Calu3 (cell line): ENCODE measurements at places on chromosomes 5 and 9. TPM values are rescaled to one million over a fixed set of nuclear protein-coding genes. Genes with fewer than 3 reads are reported as not detected.

- no peak overlapping the region for H3K27ac ChIP-seq
- no peak for DNase-seq
- H3K27me3 ChIP-seq = no peaks in the 10 kb centered on the region
These were observed 66.5 kb downstream of the CPLANE1 start for GRCh38 chr5:37182667-37183066.

- DNase-seq = no peak
- H3K4me3 ChIP-seq = no peak overlapping the region
- H3K36me3 ChIP-seq = no peaks in the 10 kb centered on the region
- peaks cover 69% of the 10 kb centered on the region for H3K27me3 ChIP-seq
- H3K27ac ChIP-seq = no peak overlapping the region
These were observed 55.0 kb upstream of the TRPC7 start for GRCh38 chr5:136420168-136420898.

- no peaks in the 10 kb centered on the region for H3K27me3 ChIP-seq
- H3K36me3 ChIP-seq = no peaks in the 10 kb centered on the region
- H3K4me3 ChIP-seq = no peak overlapping the region
- H3K4me1 ChIP-seq = no peaks in the 10 kb centered on the region
- no peak for DNase-seq
These were observed 353.6 kb downstream of the KDM4C start for GRCh38 chr9:7111413-7111812.

- no peaks in the 10 kb centered on the region for H3K4me1 ChIP-seq
- H3K27me3 ChIP-seq = peaks cover 19% of the 10 kb centered on the region
- no peak overlapping the region for H3K27ac ChIP-seq
- no peak overlapping the region for H3K4me3 ChIP-seq
These were observed 13.5 kb upstream of the FREM1 start for GRCh38 chr9:14923701-14924100.

GRCh38 chr9:127437497-127438264, 13.5 kb downstream of the ZNF79 start:
- DNase-seq = no peak
- no peaks in the 10 kb centered on the region for H3K27me3 ChIP-seq
- H3K27ac ChIP-seq = no peak overlapping the region

- no peak for DNase-seq
- H3K36me3 ChIP-seq = no peaks in the 10 kb centered on the region
- H3K27ac ChIP-seq = no peak overlapping the region
- H3K4me3 ChIP-seq = no peak overlapping the region
These were observed 20.1 kb downstream of the ALG2 start for GRCh38 chr9:99201603-99202002.

GRCh38 chr9:113381909-113382411, 5.2 kb upstream of the HDHD3 start:
- peaks cover 46% of the 10 kb centered on the region for H3K4me1 ChIP-seq
- peak; percentile 72 for DNase-seq
- peaks cover 13% of the 10 kb centered on the region for H3K36me3 ChIP-seq
- peak overlapping the region; percentile 82 for H3K27ac ChIP-seq
- no peaks in the 10 kb centered on the region for H3K27me3 ChIP-seq

GRCh38 chr9:117734082-117734481, 29.9 kb downstream of the TLR4 start:
- H3K4me3 ChIP-seq = no peak overlapping the region
- H3K27ac ChIP-seq = no peak overlapping the region
- H3K27me3 ChIP-seq = no peaks in the 10 kb centered on the region
- H3K4me1 ChIP-seq = no peaks in the 10 kb centered on the region
- H3K36me3 ChIP-seq = no peaks in the 10 kb centered on the region
- DNase-seq = no peak

DNA sequence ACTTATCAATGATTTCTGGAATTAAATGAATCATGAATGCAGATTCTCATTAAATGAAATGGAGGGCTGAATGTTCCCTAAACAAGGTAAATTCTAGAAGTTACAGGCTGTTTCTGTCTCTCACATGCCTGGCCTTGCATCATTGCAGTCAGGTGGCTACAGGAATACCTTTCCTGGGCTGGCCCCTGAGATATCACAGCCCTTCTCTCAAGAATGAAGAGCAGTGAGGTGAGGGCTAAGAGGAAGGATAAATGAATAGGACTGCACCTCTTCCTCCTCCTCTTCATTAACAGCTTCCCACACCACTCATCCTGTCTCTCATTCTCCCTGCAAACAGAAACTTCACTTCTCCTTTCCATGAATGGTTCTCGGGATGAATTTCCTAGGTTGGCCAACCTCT, 22.5 kb downstream of the ARHGEF28 start:
- peaks cover 20% of the 10 kb centered on the region for H3K36me3 ChIP-seq
- H3K27ac ChIP-seq = peak overlapping the region; percentile 15
- peaks cover 80% of the 10 kb centered on the region for H3K4me1 ChIP-seq
- H3K27me3 ChIP-seq = no peaks in the 10 kb centered on the region

- no peaks in the 10 kb centered on the region for H3K27me3 ChIP-seq
- no peak for DNase-seq
- H3K27ac ChIP-seq = no peak overlapping the region
- H3K36me3 ChIP-seq = no peaks in the 10 kb centered on the region
- no peak overlapping the region for H3K4me3 ChIP-seq
These were observed 156.4 kb downstream of the DAB2IP start for GRCh38 chr9:121807823-121808278.

- DNase-seq = peak; percentile 83
- peaks cover 34% of the 10 kb centered on the region for H3K4me1 ChIP-seq
- H3K36me3 ChIP-seq = peaks cover 22% of the 10 kb centered on the region
- H3K27ac ChIP-seq = peak within 1 kb of the TSS; percentile 73
- no peaks in the 10 kb centered on the region for H3K27me3 ChIP-seq
These were observed at the start of gene RGS3 for GRCh38 chr9:113463418-113464285. Gene RGS3, plus strand, starts transcription at chr9:113463727. Its CDS starts 76 bp downstream, at chr9:113463803.

- no peak overlapping the region for H3K4me3 ChIP-seq
- H3K4me1 ChIP-seq = no peaks in the 10 kb centered on the region
- peaks cover 5% of the 10 kb centered on the region for H3K36me3 ChIP-seq
- DNase-seq = no peak
- no peaks in the 10 kb centered on the region for H3K27me3 ChIP-seq
These were observed 36.3 kb downstream of the ERGIC1 start for GRCh38 chr5:172870291-172870714.

DNA sequence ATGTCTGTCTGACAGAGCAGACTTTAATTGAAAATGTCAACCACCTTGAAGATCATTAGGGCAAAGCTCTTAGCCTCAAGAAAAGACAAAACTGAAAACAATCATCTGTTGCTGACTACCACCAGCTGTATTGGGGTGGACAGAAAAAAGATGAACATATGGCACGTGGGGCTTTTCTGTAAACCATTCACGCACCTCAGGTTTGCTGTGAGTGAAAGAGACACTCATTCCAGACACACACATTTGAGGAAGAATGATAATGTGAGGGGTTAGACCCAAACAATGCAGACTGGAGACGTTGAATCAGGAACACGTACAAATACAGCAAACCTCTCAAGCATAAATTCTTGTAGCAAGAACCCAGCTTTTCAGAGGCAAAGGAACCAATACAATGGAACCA, 158.7 kb downstream of the EBF1 start:
- no peak overlapping the region for H3K4me3 ChIP-seq
- H3K4me1 ChIP-seq = peaks cover 8% of the 10 kb centered on the region
- peaks cover 63% of the 10 kb centered on the region for H3K27me3 ChIP-seq
- no peak for DNase-seq
- no peak overlapping the region for H3K27ac ChIP-seq
- H3K36me3 ChIP-seq = no peaks in the 10 kb centered on the region

DNA sequence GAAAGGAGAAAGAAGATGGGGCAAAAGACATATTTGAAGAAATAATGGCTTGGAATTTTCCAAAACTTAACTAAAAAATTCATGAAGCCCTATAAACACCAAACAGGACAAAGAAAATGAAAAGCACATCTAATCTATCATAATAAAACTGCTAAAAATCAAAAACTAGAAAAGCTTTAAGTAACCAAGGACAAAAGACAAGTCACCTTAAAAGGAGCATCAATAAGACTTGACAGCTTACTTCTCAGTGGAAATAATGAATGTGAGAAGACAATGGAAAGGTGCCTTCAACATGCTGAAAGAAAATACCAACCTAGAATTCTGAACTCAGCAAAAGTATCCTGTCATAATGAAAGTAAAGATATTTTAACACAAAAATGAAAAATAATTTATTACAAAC, 27.0 kb downstream of the GTF3C4 start:
- no peaks in the 10 kb centered on the region for H3K4me1 ChIP-seq
- no peaks in the 10 kb centered on the region for H3K27me3 ChIP-seq
- H3K36me3 ChIP-seq = no peaks in the 10 kb centered on the region
- no peak overlapping the region for H3K27ac ChIP-seq
- DNase-seq = no peak
- no peak overlapping the region for H3K4me3 ChIP-seq

DNA sequence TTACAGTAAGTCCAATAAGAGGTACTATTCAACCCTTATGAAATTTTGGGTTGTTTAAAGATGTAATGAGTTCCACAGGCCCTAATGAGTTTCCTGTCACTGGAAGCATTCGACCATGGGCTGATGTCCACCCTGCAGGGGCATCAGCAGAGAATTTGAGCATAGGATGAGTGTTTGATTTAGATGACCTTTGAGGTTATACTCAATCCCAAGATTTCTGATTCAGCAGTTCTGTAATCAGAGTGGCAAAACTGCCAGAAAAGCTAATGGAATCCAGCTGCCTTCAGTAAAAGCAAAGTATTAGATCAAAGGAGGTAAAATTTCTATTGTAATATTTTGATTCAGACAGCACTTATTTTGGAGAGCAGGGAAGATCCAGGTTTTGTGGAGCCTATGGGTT, 68.3 kb downstream of the COX7C start:
- H3K36me3 ChIP-seq = no peaks in the 10 kb centered on the region
- no peaks in the 10 kb centered on the region for H3K27me3 ChIP-seq
- no peak for DNase-seq
- H3K4me1 ChIP-seq = peaks cover 9% of the 10 kb centered on the region
- no peak overlapping the region for H3K4me3 ChIP-seq
- no peak overlapping the region for H3K27ac ChIP-seq

DNA sequence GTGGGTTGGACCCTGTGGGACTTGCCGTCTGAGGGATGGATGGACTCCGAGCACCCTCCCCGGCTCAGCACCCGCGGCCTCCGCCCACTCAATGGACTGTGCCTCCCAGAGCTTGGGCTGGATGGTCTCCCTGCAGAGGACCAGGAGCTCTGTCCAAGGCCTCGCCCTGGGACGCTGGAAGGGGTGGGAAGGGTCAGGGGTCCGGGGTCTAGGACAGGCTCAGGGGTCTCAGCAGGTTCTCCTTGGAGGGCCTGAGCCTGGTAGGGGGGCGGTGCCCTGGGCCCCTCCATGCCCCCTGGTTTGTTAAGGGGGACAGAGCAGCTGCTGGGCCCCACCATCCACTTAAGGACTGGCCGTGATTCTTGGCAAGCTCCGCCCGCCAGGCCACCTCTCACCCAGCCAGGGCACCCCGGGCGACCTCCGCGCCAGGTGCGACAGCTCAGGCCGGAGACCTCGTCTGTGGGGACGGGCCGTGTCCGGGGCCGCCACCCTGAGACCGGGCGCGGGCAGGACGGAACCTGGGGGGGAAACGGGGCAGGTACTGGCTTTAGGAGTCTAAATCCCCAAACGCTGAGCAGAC, 29.2 kb downstream of the EXOC3 start:
- peak overlapping the region; percentile 64 for H3K27ac ChIP-seq
- no peaks in the 10 kb centered on the region for H3K4me1 ChIP-seq
- peaks cover 38% of the 10 kb centered on the region for H3K27me3 ChIP-seq

DNA sequence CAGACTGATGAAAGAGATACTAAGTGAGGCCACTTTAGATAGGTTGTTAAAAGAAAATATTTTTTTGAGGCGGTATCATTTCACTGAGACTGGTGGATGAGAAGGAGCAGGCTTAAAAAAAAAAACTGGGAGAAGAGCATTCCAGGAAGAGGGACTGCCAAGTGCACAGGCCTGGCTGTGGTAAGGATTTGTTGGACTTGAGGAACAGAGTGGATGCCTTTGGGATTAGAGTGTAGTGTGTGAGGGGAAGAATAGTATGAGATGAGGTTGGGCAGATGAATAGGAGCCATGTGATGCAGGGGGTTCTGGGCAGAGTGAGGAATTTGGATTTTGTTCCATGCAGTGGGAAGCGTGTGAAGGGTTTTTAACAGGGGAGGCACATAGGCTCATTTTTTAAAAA, 57.9 kb downstream of the PBX3 start:
- H3K27ac ChIP-seq = no peak overlapping the region
- H3K4me1 ChIP-seq = no peaks in the 10 kb centered on the region
- no peaks in the 10 kb centered on the region for H3K36me3 ChIP-seq
- H3K4me3 ChIP-seq = no peak overlapping the region
- no peaks in the 10 kb centered on the region for H3K27me3 ChIP-seq
- no peak for DNase-seq

DNA sequence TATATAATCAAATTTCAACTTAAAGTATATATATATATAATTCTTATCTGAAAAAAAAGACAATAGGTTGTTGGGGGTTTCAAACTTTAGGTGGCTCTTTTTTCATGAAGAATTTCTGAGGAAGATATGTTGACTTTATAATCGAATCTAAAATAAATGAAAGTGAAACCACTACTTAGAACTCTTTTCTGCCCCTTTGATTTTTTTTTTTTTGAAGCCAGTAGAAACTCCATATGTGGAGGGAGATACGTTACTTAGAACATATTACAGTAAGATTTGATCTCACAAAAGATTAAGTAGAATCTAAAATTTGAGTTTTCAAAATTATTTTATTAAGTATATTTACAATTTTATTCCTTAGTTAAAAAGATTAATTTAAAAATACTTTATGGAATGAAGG, 96.9 kb downstream of the ATG10 start:
- no peaks in the 10 kb centered on the region for H3K36me3 ChIP-seq
- no peak overlapping the region for H3K4me3 ChIP-seq
- H3K27ac ChIP-seq = no peak overlapping the region
- DNase-seq = no peak
- no peaks in the 10 kb centered on the region for H3K27me3 ChIP-seq

GRCh38 chr5:68350176-68350575, 134.6 kb downstream of the PIK3R1 start:
- no peaks in the 10 kb centered on the region for H3K36me3 ChIP-seq
- no peak for DNase-seq
- peaks cover 27% of the 10 kb centered on the region for H3K4me1 ChIP-seq
- H3K27ac ChIP-seq = no peak overlapping the region
- H3K4me3 ChIP-seq = no peak overlapping the region

GRCh38 chr9:27358007-27358406, 61.1 kb upstream of the EQTN start:
- no peaks in the 10 kb centered on the region for H3K36me3 ChIP-seq
- no peak for DNase-seq
- H3K4me3 ChIP-seq = no peak overlapping the region
- peaks cover 12% of the 10 kb centered on the region for H3K4me1 ChIP-seq

The MCTP1 gene
- total RNA-seq = 22.3 and 28.4 TPM in 2 replicates

The AK8 gene
- 1.4 TPM in 2 replicates for total RNA-seq

The ORM2 gene
- not detected in 2 replicates for total RNA-seq

The DOCK2 gene
- total RNA-seq = not detected in 2 replicates

The AIF1L gene
- total RNA-seq = 24.3 and 27.2 TPM in 2 replicates

The UBE2QL1 gene
- total RNA-seq = not detected in 2 replicates

The DAB2 gene
- 9.5 and 12.4 TPM in 2 replicates for total RNA-seq

The SH3RF2 gene
- 21.9 and 25.1 TPM in 2 replicates for total RNA-seq

The MEIKIN gene
- not detected in 2 replicates for total RNA-seq

The POU5F2 gene
- 1.4 and 2.0 TPM in 2 replicates for total RNA-seq

The GRXCR2 gene
- total RNA-seq = not detected in 2 replicates

The TAF11L5 gene
- not detected in 2 replicates for total RNA-seq
